Umbilical cord (tissue), 2 donors: ENCODE measurements at places on chromosomes 16 and 17.
A peak's percentile ranks its signal among the peaks of the same experiment; 100 is the strongest.

- peak; percentile 89 for DNase-seq
Measured at GRCh38 chr16:720447-720989, 428 bp upstream of the ANTKMT start.

DNA sequence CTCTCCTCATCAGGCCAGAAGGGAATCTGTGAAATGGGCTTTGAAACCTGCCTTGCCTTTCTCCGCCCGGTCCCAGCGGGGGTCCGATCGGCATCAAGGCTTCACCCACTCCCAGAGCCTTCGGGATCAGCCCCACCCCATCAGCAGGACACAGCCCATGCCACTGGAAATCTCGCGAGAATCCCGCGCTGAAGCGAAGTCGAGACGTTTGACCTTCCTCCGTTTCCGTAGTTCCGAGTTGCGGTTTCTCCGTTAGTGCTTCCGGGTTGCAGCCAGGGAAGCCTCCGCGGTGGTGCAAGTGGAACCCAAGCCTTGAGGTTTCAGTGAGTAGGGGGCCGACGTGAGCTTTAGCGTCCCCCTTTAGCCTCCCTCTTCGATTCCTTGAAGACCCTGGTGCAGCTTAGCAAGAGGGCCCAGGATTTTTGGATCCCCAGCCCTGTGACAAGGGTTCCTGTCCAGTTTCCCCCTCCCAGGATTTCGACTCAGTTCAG, at the start of gene COASY:
TSS of gene COASY (plus strand) at position 252 of the 491 bp plus-strand sequence. CDS start 475 bp downstream, outside the sequence.
- DNase-seq = peak; percentile 99

DNA sequence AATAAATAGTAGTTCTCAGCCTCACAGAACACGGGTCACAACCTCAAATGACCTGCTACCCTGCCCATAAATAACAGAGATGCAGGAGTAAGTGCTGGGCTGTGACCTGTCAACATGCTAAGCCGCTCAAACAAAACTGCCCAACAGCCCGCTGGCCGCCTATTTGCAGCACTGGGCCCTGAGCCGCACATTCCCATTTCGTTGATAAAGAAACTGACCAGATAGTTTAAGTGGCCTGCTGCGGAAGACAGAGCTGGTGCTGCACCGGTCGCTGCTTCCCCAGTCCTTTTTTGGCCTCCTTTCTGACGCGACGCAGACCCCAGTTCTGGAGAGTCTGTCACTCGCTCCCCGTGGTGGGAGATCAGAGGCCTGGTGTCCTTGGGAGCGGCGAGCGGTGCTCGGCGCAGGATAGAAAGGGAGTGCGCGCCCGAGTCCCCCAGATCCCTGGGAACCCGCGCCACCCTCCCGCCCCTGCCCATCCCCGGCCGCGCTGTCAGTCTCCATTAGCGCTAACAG, 349 bp upstream of the SLC6A2 start:
- DNase-seq = no peak

GRCh38 chr17:65660947-65661346, 99.5 kb upstream of the AXIN2 start:
- no peak for DNase-seq

- no peak for DNase-seq
Measured at GRCh38 chr16:10938796-10939648, 3.2 kb downstream of the DEXI start.

GRCh38 chr17:74987909-74988711, 678 bp downstream of the CDR2L start:
- DNase-seq = peak; percentile 91

GRCh38 chr16:69511651-69512050, 54.1 kb upstream of the NFAT5 start:
- no peak for DNase-seq

- DNase-seq = no peak
Measured at GRCh38 chr17:78839235-78839761, 1.3 kb downstream of the USP36 start.

DNA sequence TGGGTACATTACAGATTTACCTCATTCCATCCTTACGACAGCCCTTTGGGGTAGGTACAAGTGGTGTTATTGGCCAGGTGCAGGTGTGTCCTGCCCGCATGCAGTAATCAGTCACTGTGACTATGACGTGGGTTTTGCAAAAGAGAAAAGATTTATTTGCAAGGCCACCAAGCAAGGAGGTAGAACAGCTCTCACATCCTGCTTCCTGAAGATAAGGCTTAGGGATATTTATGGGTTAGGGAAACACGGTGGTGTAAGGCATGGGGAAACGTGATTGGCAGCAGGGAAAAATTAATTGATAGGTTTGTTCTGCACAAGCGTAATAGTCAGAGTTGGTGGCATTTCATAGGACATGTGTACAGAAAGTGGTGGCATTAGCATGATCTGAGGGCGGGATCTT, 214.8 kb downstream of the PARN start:
- no peak for DNase-seq

GRCh38 chr17:74785096-74785980, 9.2 kb upstream of the NAT9 start:
- no peak for DNase-seq
